ENCODE measurements at places on chromosomes 2 and 18. TPM values are rescaled to one million over a fixed set of nuclear protein-coding genes. Genes with fewer than 3 reads are reported as not detected.

Gene CTDP1
- polyA plus RNA-seq = 12.9 TPM

Gene TWIST2
- 4.9 TPM for polyA plus RNA-seq

DNA sequence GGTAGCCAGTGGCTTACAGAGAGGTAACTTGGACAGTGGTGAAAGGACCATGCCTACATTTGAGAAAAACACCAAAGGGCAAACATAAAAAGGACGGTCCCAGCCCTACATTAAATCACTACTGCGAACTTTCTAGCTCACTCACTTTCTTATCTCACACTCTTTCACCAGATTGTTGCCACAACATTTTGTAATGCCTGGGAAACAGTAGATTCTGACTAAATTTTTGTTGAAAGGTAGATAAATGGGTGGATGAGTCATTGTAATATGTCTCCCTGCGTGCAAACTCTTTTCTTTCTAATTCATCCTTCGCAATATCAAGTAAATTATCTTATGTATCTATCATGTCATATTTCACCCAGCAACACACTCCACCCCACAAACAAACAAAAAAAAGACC lies 192.2 kb downstream of the IRS1 start:
- no peak for DNase-seq

GRCh38 chr2:60525899-60526298 lies 27.6 kb downstream of the BCL11A start:
- no peak for DNase-seq

DNA sequence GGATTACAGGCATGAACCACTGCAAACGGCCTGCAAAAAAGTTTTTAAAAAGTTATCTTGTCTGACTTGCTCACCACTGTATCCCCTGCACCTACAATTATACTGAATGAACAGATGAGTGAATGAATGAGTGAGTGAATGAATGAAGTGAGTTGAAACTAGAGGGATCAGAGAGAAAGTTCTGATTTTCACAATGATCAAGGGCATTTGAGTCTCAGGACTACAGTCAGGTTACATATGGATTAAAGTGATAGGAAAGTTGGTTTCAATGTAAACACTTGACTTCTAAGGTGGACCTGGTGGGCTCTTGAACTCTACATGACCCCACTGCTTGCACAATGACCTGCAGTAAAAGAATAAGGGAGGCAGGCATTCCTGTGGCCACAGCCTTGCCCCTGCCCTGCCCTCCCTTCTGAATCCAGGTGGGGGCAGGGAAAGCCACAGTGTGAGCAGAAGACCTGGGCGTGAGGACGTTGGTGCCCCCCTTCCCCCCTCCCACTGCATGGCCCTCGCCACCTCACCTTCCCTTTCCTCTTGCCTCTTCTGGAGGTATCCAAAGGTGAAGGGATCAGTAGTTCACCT lies 10.7 kb downstream of the C2orf80 start:
- DNase-seq = peak; percentile 36

DNA sequence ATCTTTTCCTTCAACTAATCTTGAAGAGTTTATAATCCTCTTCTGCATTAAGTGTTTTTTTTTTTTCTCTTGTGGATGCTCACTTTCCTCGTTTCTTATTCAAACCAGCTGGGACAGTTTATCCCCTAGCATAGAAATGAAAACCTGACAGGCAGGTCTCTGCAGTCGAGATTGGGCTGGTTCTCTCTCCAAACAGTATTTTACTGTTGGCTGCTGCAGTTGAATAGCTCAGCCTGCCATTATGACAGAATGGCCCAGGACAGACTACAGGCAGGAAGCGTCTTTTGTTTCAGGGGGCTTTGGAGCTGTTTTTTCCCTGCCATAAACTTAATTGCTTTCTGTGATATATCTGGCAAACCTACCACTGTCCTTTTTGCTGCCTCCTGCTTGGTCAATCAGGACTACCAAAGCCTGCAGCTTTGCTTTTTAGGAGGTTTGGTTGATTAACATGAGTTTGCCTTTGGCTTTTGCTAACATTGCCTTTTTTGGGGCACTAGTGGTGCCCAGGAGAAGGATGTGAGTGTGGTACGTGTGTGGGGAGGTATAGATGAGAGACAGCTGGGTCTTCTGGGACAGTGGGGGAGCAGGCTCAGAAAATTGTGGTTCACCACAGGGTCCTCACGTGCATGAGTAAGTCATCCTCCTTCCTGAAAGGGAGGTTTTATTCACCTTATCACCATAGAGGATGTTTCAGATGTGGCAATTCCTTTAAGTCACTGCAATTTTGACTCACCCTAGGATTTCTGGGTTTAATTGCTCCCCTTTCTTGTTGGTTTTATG lies 128.7 kb downstream of the LYPD6B start:
- no peak for DNase-seq

Measured in large intestine (tissue), 12 donors.